Stimulated activated CD4-positive, alpha-beta T cell treated with anti-CD3 and anti-CD28 coated beads, Interleukin-1b, Interleukin-23, amount 100 ng/mL, for 1 hour (primary cell): ENCODE measurements at places on chromosomes 3 and 15.

- DNase-seq: no peak
Measured at GRCh38 chr3:54157860-54158259, 35.5 kb downstream of the CACNA2D3 start.

GRCh38 chr3:133928136-133928893 is 32.6 kb upstream of the RAB6B start:
- no peak for DNase-seq

DNA sequence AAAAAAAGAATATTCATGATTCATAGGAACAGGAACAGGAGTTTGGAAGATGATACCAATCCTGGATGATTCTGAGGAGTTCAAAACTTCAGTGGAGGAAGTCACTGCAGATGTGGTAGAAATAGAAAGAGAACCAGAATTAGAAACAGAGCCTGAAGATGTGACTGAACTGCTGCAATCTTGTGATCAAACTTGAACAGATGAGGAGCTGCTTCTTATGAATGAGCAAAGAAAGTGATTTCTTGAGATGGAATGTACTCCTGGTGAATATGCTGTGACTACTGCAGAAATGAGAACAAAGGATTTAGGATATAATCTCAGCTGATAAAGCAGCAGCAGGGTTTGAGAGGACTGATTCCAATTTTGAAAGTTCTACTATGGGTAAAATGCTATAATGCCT is 72.7 kb downstream of the GSK3B start:
- no peak for DNase-seq

GRCh38 chr3:132874701-132875100 is 152.5 kb upstream of the NPHP3 start:
- DNase-seq: no peak

- no peak for DNase-seq
Measured at GRCh38 chr15:52503788-52504496, 24.7 kb downstream of the MYO5A start.

DNA sequence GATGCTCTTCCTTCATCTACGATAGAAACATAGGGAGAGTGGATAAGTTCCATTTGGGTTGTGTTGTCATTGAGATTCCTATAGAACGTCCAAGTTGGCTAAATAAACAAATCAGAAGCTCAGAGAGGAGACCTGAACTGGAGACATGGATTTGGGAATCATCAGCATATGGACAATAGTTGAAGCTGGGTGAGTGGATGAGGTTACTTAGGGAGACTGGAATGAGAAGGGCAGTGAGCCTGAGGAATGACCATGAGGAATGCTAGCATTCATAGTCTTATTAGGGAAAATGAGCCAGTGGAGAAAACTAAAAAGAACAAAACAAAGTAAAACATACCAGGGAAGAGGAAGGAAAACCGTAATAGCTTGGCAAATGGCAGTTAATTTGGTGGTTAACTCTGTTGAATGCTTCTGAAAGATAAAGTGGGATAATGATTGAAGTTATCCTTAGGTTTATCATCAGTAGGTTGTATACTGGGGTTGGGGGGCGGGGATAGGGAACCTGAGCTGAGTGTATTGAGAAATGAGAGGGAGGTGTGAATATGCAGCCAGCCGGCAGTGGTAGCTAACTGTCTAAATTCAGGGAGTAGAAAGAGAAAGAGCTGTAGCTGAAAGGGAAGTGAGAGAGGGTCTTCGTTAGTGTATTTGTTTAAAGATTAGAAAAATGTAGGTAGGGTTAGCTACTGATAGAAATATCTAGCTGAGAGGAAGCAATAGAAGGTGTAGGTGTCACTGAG is 74.6 kb downstream of the ARHGEF26 start:
- DNase-seq: no peak

- DNase-seq: no peak
Measured at GRCh38 chr15:77630956-77631744, 1.6 kb downstream of the LINGO1 start.

DNA sequence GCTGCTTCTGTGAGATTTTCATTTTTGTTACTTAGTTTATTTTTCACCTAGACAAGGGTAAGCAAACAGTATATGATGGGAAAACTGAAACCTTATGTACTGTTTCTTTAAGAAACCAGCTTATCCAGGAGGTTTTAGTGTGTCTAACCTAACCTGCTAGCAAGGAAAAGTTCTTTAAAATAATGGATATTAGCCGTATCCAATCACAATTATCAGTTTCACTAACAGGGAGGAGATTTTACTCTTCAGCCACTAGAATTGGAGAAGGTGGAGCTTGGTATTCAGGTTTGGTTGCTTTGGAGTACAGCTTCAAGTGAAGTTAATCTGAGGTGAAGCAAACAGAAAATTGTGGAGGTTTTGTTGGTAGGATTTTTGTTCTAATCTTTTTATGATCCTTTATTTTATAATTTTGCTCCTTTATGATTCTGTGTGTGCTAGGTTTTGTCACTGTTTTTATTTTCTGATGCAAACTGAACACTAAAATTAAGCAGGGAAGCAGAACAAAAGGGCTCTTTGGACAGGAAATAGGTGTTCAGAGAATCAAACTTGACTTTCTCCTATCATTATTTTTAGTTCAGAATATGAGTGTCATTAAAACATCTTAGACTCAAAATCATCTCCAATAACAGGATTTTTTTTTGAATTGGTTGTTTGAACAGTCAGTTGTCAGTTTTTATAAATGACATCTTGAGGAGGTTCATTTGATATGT is 13.0 kb downstream of the ZFAND6 start:
- no peak for DNase-seq

DNA sequence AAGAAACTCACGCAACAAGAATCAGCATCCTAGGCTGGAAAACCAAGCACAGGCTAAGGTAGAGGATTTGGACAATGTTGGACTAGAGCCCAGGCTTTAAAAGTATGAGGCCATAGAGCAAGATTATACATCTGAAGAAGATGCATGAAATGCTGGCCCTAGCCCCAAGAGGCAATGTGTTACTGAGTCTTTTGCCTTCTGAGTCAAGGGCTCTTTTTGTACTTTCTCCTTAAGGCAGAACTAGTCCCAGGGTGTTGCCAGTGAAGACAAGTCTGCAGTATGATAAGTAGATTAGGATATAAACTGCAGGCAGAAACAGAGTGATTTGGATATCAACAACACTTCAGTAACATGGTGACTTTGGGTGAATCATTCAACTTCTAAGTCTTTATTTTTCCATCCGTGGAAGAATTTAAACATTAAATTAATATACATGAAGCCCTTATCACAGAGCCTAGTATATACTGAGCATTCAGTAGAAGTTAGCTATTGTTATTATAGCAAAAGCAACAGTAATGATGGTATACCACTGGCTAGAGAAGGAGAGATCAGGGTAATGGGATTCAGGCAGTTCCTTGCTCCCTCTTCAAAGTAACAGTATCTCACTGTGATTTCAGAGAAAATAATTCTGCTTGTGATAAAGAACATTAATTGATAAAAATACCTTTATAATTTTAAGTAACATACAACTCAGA is 99.9 kb upstream of the MLF1 start:
- no peak for DNase-seq

GRCh38 chr3:178458313-178459037 is 77.8 kb upstream of the KCNMB2 start:
- no peak for DNase-seq

DNA sequence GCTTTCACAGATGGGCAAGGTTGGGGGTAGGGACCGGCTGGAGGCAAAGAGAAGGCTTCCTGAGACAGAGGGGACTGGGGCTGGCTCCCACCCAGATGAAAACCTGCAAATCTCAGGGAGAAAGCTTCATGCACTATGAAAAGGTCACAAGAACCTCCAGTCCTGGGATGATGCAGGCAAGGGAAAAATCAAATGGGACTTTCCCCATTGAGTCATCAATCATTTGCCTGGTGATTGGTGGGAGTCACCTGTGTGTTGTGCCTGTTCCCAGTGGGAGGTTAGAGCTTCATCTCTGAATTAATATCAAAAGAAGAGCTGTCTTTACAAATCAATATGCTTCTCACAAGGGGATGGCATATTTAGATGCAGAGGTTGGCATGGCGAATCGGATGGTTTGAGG is 49.9 kb downstream of the CACNA1D start:
- no peak for DNase-seq

GRCh38 chr3:45426161-45426560 is 37.8 kb downstream of the LARS2 start:
- DNase-seq: no peak

DNA sequence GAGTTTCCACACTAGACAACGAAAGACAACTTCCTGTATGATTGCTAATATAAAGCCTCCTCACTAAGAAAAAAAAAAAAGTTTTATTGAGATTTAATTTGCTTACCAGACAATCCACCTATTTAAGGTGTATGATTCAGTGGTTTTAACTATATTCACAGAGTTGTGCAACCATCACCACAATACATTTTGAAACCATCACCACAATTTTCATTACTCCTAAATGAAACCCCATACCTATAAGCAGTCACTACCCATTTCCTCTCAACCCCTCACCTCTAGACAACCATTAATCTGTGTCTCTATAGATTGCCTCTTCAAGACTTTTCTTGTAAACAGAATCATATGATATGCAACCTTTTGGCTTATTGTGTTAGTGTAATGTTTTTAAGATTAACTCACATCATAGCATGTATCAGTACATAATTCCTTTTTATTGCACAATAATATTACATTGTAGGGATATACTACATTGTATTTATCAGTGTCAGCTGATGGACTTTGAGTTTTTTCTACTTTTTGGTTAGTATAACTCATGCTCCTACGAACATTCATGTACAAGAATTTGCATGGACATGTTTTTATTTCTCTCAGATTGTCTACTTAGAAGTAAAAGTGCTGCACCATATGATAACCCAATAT is 339.7 kb downstream of the NLGN1 start:
- no peak for DNase-seq

- no peak for DNase-seq
Measured at GRCh38 chr3:123378409-123378915, 70.4 kb downstream of the ADCY5 start.

GRCh38 chr3:190718671-190719070 is 143.8 kb downstream of the GMNC start:
- no peak for DNase-seq

DNA sequence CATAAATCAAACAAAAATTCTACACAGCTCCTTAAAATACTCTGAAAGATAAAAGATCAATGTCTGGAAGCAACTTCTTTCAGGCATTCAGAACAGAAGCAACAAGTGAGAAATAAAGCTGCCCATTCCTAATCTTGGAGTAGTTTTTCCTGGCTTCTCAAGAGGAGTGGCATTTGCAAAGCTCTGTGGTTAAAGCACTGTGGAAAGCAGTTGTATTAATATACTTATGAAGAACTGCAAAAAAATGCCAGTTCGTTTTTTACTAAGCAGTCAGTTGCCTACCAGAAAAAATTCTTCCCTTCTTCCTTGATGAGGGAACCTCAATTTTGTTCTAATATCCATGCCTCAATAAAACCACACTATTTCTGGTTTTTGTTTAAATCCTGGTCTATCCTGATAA is 197.8 kb downstream of the TNIK start:
- no peak for DNase-seq

DNA sequence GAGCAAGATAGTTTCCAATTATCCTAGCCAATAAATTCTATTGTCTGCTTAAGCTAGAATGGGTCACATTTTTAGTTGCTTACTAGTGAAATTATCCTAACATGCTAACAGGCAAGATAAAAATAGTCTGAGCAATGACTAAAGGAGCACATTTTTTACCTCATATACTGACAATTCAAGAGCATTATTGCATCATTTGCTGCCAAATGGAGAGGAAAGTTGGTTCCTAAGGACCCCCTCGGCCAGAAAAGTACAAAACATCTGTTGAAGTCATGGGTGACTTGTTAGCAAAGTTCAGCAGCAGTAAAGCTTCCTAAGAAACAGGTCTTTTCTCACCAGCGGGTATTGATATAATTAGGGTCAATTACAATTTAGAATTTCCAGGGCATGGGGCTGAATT is 1001.0 kb downstream of the FHIT start:
- DNase-seq: no peak

GRCh38 chr3:85930718-85931117 is 971.9 kb downstream of the CADM2 start:
- DNase-seq: no peak

- no peak for DNase-seq
Measured at GRCh38 chr3:50213373-50213772, 8.3 kb downstream of the SLC38A3 start.

DNA sequence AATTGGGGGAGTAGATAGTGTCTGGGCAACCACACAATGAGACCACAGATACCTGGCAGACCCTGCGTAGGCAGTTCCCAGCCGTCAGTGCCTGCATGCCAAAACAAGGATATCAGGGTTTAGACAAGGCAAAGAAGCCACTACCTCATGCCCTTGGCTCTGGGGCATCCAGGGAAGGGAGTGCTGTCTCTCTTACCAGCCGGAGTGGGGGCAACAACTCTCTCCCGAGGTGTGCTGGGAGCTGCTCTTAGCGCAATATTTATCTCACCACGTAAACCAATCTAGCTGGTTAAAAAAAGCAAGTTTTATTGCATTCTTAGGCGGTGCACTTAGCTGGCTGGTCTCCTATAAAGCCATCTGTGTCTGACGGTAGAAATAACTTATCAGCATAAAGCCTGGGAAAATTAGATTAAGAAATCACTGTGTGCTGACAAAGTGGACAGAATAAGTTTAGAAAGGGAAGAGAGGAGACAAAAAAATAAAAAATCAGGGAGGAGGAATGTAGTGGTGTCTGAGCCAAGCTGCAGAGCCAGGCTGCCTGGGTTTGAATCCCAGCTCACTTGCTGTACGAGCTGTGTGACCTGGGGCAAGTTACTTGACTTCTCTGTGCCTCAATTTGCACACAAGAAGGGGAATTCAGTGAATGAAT is 273.2 kb downstream of the PDZRN3 start:
- DNase-seq: no peak

DNA sequence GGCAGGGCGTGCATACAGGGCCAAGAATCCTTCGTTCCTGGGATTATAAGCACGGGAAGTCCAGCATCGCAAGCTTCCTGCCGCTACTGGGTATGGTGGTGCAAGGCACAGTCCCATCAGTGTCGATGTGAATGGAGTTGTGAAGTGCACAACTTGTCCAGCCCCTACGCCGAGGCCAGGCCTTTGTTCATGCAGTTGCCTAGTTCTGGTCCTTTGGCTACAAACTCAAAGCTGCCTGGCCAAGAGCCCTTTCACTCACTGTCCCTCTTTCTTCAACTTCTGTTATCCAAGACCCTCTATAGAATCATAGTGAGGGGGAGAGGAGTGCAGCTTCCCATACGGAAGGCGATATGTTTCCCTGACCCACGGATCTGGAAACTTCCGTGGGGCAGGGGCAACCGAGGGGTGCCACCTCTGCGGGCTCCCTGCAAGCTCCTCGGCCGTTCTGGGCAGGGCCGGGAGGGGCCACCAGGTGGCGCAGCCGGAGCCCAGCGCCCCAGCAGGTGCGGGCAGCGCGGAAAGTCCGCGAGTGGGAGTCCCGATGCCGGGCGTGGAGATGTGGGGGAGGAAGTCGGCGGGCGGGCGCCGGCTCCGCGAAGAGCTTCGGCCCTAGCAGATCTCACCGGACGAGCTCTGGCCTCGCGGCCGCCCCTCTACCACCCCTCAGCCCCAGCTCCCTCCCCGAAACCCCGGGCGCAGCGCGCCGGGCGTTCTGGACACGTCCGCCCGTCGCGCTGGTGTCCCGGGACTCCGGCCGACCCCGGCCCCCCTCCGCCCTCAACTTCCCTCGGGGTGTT is 693 bp downstream of the RASGRP1 start:
- DNase-seq: peak; percentile 88

GRCh38 chr3:142782616-142783015 is 58.8 kb downstream of the TRPC1 start:
- DNase-seq: no peak

- no peak for DNase-seq
Measured at GRCh38 chr3:112693186-112693585, 52.2 kb upstream of the CCDC80 start.
